ENCODE measurements at places on chromosomes 1 and 21.

- DNase-seq, result no peak
These were observed 21.1 kb downstream of the MAPKAPK2 start for GRCh38 chr1:206705726-206706297.

DNA sequence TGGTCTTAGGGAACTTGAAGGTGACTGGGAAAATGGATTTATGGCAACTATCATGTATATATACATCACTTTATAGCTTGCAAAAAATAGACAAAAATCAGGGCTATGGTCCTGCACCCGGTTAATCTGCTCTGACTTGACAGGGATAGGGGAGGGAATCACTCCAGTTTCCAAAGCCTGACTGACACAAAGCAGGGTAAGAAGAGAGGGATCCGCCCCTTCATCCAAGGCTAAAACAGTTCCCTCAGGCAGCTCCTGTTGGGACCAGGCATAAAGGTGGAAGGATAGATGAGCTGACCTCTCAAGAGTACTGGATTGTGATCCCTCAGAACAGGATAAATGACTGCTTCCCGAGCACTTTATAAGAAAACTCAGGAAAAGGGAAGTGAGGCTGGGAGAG is 1.4 kb downstream of the PBXIP1 start:
- DNase-seq, result no peak

DNA sequence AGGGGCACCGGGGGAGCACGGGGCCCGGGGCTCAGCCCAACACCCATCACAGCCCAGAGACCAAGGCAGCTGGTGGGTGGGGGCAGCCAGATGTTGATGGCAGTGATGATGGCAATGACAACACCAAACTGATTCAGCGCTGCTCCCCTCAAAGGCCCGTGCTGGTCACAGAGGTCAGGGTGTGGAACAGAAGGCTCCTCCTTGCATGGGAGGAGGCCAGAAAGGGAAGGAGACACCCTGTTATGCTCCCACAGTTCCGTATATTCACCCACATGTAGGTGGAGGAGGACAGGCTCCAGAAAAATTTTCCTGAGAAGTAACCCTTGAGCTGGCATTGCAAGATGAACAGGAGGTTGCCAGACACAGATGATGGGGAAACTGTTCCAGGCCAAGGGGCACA is 414 bp downstream of the GUCA2B start:
- DNase-seq, result no peak

GRCh38 chr1:219847215-219847855 is 81.0 kb downstream of the SLC30A10 start:
- DNase-seq, result no peak

- DNase-seq, result no peak
These were observed 54.6 kb upstream of the SAMSN1 start for GRCh38 chr21:14600569-14601297.
